Glomerular endothelial cell (primary cell): ENCODE measurements at places on chromosomes 11 and 22. TPM values are rescaled to one million over a fixed set of nuclear protein-coding genes. Genes with fewer than 3 reads are reported as not detected.

HBB gene
- total RNA-seq, result not detected in 2 replicates

ZBTB16 gene
- 6.9 and 10.9 TPM in 2 replicates for total RNA-seq

OR2D2 gene
- total RNA-seq, result 0.35 TPM in 1 of 2 replicates, not detected in the other

C11orf58 gene
- total RNA-seq, result 130 and 144 TPM in 2 replicates

CADM1 gene
- 9.7 and 10.7 TPM in 2 replicates for total RNA-seq

BRSK2 gene
- total RNA-seq, result 0.15 and 0.93 TPM in 2 replicates

CDPF1 gene
- 9.0 and 11.2 TPM in 2 replicates for total RNA-seq

MYOD1 gene
- total RNA-seq, result not detected in 2 replicates

OR51B5 gene
- total RNA-seq, result not detected in 2 replicates

OR56A1 gene
- under 0.01 TPM in 1 of 2 replicates, not detected in the other for total RNA-seq

GSTT2 gene
- 0.41 TPM in 1 of 2 replicates, not detected in the other for total RNA-seq

CBLIF gene
- not detected in 2 replicates for total RNA-seq

PNPLA3 gene
- total RNA-seq, result 4.6 and 6.2 TPM in 2 replicates
